ENCODE measurements at places on chromosomes 12 and 14.

DNA sequence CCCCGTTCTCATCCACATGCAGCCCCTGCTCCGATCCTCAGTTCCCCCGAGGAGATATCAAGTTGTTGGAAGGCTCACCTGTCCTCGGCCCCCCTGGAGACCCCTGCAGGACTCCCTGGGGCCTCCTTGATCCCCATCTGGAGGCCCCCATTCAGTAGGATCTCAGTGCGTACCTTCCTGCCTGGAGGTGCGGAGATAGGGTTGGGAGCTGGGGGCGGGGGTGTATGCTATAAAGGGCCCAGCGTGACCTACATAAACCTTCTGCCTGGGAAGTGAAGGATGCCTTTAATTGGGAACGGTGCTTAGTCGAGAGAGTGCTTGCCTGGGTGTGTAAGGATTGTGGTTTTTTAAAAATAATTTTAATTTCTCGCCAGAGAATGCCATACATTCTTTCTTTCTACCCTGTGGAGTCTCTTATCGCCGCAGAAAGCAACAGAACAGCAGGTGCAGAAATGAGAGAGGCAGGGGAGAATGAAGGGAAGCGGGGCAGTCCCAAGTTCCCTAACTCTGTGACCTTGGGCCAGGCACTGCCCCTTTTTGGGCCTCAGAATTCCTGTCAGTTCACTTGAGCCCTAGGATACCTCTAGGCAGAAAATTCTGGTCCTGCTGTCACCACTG lies 153.7 kb downstream of the TSPAN9 start:
- DNase-seq: no peak

- no peak for DNase-seq
Observed at GRCh38 chr12:82672811-82673495, 13.8 kb upstream of the TMTC2 start.

- DNase-seq: no peak
Observed at GRCh38 chr12:107681455-107681835, 4.2 kb upstream of the PWP1 start.

DNA sequence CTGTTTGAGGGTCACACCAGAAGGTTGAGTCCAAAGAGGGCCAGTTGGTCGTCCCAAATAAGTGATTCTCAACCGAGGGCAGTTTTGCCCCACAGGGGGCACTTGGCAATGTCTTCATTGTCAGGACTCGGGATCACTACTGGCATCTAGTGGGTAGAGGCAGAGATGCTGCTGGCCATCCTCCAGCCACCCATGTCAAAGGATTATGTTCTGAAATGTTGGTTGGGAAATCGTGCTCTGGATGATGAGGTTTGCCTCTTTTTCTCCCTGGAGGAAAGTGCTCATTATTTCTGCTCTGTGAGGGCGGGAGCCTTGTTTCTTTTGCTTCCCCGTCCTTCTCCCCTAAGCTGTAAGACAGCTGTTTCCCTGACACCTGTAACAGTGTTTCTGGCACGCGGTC lies 3.6 kb downstream of the ZNF839 start:
- DNase-seq: no peak

GRCh38 chr14:89163031-89163636 lies 253.9 kb downstream of the FOXN3 start:
- no peak for DNase-seq

DNA sequence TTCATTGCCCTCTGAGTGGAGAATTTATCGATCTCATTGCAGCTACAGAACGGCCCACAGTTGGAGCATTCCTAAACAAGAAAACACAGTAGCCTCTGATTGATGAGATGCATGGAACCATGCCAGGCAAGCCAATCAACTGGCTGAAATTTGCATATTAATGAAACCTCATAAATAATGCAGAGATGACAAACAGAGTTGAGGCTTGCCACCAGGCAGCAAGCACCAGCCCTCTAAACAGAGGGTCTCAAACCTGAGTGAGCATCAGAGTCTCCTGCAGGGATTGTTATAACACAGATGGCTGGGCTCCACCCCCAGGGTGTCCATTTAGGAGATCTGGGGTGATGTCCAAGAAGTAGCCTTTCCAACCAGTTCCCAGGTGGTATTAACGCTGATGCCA lies 60.9 kb upstream of the CMKLR1 start:
- no peak for DNase-seq

- DNase-seq: no peak
Observed at GRCh38 chr12:27907766-27908165, 64.8 kb downstream of the PTHLH start.

GRCh38 chr14:34119107-34119858 lies 168.4 kb upstream of the EGLN3 start:
- no peak for DNase-seq

DNA sequence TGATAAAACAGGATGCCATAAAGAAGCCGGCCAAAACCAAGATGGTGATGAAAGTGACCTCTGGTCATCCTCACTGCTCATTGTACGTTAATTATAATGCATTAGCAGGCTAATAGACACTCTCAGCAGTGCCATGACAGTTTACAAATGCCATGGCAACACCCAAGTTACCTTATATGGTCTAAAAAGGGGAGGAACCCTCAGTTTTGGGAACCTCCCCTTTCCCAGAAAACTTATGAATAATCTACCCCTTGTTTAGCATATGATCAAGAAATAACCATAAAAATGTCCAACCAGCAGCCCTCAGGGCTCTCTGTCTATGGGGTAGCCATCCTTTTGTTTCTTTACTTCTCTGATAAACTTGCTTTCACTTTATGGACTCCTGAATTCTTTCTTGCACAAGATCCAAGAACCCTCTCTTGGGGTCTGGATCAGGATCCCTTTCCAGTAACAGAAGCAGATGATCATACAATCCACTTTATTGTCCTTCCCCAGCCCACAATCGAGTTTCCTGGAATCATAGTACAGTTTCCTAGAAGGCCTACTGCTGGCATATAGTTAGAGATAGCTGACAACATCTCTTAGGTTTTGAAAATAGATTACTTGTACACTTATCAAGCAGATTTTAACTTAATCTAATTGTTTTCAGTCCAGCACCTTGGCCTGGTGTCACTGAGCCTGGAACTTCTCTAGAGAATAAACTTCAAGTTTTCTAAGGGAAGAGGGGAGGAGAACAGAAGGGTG lies 266.7 kb upstream of the HMGA2 start:
- DNase-seq: no peak

- DNase-seq: no peak
Observed at GRCh38 chr14:34835312-34835711, 39.8 kb downstream of the BAZ1A start.

DNA sequence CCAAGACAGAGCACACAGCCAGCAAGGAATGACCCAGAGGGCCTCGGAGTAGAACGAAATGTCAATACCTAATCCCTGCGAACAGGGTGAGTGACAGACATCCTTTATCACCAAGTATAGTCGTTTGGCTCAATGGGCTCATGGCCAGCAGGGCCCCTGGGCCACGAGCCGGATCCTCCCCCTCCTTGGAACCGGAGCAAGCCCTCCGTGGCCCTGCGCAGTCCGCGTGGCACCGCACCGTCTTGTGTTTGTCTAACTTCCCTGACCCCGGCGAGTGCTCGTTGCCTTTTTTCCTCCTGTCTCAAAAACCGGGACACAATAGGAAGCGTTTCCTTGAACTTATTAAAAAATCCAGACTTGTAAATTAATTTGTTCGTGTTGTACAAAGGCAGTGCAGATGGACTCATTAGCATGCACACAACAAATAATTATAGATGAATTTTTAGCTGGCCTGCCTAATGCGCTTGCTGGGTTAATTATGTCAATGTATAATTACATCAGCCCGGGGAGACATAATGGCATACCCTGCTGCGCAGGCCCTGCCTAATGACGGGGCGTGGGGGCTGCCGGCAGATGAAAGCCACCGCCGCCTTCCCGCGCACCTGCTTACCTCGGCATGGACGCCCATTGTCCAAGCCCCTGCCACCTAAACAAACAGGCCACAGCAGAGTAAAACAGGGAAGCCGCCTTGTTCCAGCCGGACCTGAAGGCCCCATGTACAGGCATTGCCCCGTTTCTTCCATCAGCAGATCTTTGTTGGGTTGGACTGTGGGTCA lies 81.6 kb downstream of the PHETA1 start:
- DNase-seq: no peak

- no peak for DNase-seq
Observed at GRCh38 chr12:92134638-92135274, 10.9 kb downstream of the BTG1 start.

- no peak for DNase-seq
Observed at GRCh38 chr12:119206348-119207062, 27.8 kb downstream of the HSPB8 start.

- no peak for DNase-seq
Observed at GRCh38 chr12:92930421-92930820, 1.3 kb upstream of the EEA1 start.

- no peak for DNase-seq
Observed at GRCh38 chr12:121156365-121156764, 23.7 kb downstream of the P2RX7 start.

- DNase-seq: no peak
Observed at GRCh38 chr14:25056688-25057078, 6.7 kb upstream of the STXBP6 start.

DNA sequence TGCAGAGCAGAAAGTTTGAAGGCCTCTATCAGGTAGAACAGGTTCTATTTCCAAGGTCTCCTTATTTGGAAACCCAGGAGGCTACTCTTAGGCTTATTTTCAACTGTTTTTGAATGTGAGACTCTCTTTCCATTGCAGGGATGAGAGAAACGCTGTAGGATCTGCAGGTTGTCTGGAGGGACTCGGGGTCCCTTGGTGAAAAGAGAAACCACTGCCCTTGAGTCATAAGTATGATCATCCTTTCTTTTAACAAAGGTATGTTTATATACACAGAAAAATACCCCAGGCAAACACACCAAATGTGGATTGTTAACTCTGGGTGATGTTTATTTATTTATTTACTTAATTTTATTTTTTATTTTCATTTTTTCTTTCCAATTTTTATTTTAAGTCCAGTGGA lies 57.8 kb upstream of the MAX start:
- no peak for DNase-seq

- DNase-seq: no peak
Observed at GRCh38 chr12:121970581-121971300, 50.9 kb upstream of the BCL7A start.

DNA sequence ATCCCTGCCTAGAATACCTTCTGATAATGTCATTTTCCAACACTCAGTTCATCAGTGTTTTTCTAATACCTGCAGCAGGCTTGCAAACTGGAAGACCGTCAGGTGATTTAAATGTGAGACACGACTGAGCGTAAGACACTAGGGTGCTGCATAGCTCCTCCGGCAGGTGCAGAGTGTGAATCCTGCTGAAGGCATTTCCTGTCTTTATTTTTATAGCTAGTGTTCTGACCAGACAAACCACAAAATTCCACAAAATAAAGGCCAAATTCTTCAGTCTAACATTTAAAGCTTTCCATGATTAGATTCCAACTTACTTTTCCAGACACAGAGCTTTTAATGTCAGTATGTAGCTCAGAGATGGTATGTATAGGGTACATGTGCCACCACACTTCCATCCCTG lies 70.7 kb downstream of the BBS10 start:
- DNase-seq: no peak

GRCh38 chr12:112466011-112466422 lies 47.3 kb downstream of the PTPN11 start:
- DNase-seq: no peak

DNA sequence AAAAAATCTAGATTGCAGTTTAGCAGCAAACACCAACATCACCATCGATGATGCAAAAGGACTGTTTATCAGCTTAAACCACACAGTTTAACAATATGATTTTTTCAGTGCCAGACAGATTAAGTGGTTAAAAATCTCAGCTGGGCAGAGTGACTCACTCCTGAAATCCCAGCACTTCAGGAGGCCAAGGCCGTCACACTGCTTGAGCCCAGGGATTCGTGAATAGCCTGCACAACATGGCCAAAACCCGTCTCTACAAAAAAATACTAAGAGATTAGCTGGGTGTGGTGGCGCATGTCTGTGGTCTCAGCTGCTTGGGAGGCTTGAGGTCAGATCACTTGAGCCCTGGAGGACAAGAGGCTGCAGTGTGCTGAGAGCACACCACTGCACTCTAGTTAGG lies 8.9 kb downstream of the RSRC2 start:
- no peak for DNase-seq

- no peak for DNase-seq
Observed at GRCh38 chr12:39503439-39503838, 60.5 kb upstream of the KIF21A start.

GRCh38 chr14:76109087-76109880 lies 42.4 kb upstream of the GPATCH2L start:
- DNase-seq: no peak

GRCh38 chr12:65816086-65816485 lies 8.2 kb upstream of the HMGA2 start:
- no peak for DNase-seq

GRCh38 chr14:35121026-35121886 lies 534 bp downstream of the PPP2R3C start:
- no peak for DNase-seq

- DNase-seq: no peak
Observed at GRCh38 chr12:75419841-75420240, 29.0 kb downstream of the GLIPR1L2 start.

DNA sequence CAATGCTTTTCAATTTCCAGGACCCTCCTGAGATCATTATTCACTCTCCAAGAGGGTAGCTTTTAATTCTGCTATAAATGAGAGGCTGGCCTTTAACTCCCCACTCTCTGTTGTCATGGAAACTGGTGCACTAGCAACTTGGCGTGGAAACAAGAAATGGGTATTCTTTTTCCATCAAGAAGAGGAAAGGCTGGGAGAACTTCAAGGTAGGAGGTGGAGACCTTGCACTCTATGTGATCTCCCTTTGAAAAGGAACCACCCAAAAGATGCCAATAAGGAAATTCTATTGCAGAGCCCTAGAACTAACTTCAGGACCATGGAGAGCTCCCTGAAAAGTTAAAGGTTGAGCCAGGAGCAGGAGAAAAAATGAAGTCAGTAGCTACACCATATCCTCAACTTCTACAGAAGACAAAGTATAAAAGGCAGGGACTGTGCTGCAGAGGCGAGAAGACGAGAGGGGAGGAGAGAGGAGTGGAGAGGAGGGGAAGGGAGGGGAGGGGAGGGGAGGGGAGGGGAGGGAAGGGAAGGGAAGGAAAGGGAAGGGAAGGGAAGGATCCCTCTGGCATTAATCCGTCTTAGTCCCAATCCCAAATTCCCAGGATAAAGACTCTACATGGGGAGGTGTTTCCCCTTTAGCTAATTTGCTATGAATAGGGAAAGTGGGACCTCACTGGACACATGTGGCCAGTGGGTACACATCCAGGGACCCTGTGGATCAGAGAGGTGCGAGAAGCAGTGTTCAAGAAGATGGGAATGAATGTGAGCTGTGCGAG lies 46.7 kb upstream of the FICD start:
- DNase-seq: no peak

- no peak for DNase-seq
Observed at GRCh38 chr12:131896811-131897270, 2.4 kb downstream of the ULK1 start.

DNA sequence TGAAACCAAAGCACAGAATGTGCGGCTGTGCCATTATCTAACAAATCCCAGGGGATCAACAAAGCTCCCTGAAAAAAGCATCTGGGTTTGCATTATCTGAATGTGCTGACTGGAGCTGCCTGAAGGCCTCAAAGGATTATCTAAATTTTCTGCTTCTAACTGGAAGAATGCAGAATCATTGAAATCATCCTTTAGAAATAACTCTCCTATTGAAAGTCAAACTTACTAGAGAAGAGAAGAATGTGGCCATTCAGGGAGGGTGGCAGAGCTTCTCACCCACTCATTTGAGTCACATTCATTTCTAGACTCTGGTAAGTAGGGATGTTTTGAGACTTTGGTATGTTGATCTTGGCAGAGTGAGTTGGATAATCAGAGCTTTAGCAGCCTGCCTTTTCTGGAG lies 220.6 kb upstream of the RGS6 start:
- no peak for DNase-seq

All from anterior cingulate cortex (tissue), 58 donors.